ENCODE measurements at places on chromosomes 2 and 18.

- no peak for DNase-seq
Measured at GRCh38 chr2:99659874-99660273, 170.1 kb upstream of the REV1 start.

GRCh38 chr2:62196278-62196901 is 475 bp downstream of the B3GNT2 start:
- peak; percentile 82 for DNase-seq

- no peak for DNase-seq
Measured at GRCh38 chr18:24922491-24922890, 429.5 kb downstream of the ZNF521 start.

DNA sequence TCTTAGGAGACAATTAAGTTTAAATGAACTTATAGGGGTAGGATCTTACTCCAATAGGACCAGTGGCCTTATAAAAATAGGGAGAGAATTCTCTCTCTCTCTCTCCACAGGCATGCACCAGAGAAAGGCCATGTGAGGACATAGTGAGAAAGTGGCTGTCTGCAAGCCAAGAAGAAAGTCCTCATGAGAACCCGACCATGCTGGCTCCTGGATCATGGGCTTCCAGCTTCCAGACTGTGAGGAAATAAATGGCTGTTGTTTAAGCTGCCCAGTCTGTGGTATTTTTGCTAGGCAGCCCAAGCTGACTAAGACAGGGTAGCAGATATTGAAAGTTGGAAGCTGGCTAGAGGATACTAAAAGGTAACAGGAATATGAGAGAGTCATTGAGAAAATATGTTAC is 454.0 kb downstream of the NBAS start:
- no peak for DNase-seq

GRCh38 chr2:85756822-85757435 is 3.1 kb downstream of the ATOH8 start:
- DNase-seq: no peak

DNA sequence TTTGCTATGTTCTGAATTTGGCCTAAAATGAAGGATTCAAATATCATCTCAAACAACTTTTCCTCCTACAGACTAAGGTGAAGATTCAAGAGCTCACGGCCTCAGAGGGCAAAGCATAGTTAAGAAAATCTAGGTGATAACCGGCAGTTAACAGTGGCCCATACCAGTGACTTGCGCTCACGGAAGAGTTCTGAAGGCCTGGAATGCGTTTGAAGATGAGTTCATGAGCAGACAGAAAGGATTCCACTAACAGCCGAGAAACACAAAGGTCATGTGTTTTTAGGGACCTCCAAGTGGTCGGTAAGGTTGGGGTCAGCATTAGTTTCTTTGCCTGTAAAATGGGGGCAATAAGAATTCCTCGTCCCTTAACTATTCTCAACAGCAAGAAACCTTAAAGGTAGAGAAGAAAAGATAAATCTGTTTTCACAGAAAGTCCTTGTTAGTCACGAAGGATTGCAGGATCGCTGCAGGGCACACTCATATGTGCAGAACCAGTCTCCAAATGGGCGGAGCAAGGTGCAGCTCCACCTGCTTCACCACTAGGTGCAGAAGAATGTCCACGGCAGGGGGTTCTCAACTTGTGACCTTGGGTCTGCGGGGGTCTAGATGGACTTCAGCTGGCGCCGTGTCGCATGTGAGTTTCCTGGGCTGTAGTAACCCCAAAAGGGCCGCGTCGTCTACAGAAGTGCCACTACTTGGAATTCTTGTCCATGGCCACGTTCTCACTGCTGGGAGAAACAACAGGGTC is 708 bp upstream of the RPIA start:
- peak; percentile 72 for DNase-seq

- no peak for DNase-seq
Measured at GRCh38 chr2:200399046-200399445, 92.6 kb downstream of the SPATS2L start.

- DNase-seq: no peak
Measured at GRCh38 chr2:162914161-162914560, 75.6 kb upstream of the KCNH7 start.

GRCh38 chr2:239630618-239631286 is 229.9 kb upstream of the HDAC4 start:
- no peak for DNase-seq

GRCh38 chr18:12312976-12313375 is 4.9 kb downstream of the TUBB6 start:
- no peak for DNase-seq

DNA sequence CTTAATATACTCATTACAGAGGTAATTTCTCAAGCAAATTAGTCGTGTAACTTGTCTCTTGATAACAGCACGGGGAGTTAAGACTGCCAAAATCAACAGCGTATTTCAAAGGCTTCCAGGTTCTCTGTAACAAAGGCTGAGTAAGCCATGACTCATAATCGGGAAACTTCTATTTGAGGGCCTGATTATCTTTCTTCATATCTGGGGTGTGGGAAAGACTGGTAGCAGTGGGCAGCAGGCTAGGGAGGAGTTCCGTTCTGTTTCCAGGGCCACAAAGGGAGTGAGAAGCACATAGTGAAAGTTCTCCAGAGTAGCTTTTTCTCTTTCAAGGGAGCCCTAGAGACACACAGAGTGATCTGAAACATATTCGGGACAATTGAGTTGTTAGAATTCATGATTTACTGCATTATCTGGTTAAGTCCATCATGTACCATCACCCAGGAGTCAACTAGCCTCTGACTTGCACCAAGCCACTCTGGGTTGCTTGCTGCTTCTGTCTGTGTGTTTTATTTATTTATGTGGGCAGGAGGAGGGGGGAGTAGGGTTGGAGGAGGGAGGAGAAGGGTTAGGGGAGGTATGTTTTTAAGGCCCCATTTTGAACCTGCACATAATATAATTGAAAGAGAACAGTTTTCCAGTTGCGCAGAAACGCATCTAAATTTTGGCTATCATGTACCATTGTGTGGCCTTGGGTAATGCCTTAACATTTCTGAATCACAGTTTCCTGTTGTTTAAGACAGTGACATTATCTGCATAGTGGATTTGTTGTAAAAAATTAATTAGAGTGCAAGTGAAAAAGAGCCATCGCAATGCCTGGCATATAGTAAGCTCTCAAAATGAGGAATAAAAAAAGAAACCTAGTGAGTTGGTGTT is 80.5 kb upstream of the ITPRID2 start:
- DNase-seq: no peak

GRCh38 chr2:99380376-99381010 is 43.3 kb downstream of the EIF5B start:
- DNase-seq: no peak

- no peak for DNase-seq
Measured at GRCh38 chr2:144227427-144228105, 292.4 kb downstream of the ZEB2 start.

DNA sequence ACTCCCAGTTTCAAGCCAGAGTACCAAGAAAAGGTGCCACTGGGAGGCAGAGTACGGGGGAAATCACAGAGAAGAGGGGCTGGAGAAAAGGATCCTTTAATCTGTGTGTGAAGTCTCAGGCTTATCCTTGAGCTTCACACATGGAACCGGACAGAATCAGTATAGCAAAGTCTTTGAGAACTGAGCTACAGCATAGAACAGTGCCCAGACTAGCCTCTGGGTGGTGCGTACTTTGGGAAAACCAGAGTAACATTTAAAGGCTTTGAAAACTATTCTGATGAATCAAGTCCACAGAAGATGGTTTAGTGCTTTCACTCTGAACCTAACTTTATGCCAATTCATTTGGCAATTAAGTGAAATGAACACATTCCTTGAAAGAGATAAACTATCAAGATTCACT is 83.1 kb downstream of the BABAM2 start:
- no peak for DNase-seq

- no peak for DNase-seq
Measured at GRCh38 chr18:72672364-72673184, 128.4 kb upstream of the CBLN2 start.

DNA sequence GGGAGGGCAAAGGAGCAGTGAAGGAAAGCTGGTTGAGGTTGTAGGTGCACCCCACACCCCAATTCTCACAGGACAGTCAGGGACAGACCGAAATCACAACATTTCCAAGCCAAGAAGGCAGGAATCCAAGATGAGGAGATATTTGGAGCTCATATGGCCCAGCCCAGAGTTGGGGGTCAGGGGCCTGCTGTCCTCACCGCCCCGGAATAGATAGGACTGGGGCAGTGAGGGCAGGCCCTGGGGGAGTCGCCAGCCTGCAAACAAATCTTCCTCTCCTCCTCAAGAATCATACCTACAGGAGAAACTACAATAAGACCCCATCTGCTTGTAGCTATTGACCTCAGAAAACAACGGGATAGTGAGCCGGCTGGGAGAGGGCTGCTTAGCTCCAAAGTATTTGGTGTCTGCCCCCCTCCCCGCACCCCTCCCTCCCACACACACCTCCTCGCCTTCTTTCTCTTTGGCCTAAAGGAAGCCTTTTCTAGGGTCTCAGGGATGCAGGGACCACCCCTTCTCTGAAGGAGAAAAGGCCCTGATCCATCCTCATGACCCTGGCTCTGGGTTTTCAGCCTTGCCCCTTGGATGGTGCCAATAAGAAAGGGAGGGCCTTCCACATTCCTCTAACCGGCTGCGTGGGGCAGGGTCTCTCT is 3.8 kb downstream of the EN1 start:
- no peak for DNase-seq

DNA sequence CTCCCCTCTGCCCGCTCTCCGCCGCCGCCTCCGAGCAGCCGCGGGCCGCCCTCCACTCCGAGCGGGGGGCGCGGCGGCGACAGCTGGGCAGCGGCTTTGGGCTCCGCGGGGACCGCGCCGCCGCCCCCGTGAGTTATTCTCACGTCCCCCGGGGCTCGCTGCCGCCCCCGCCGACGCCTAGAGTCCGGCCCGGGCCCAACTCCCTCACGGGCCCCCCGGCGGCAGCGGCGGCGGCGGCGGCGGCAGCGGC is 645 bp downstream of the MIB1 start:
- no peak for DNase-seq

DNA sequence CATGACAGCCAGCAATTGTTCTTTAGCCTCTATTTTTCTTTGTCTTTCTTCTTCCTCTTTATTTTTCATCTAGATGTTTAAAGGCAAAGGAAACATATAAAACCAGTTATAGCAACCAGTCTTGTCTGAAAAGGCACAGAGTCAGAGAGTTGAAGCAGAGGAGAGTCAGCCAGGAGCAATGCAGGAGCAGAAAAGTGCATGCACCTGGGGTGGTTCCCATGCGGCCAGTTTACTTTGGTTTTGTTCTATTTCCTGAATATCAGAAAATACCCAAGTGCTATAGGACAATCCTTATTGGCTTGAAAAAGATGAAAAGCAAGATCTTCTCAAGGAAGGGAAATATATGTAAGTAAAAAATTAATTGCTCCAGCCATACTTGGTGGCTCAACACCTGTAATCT is 44.9 kb downstream of the CFAP210 start:
- no peak for DNase-seq

- DNase-seq: no peak
Measured at GRCh38 chr18:22639561-22639960, 221.8 kb upstream of the CTAGE1 start.

DNA sequence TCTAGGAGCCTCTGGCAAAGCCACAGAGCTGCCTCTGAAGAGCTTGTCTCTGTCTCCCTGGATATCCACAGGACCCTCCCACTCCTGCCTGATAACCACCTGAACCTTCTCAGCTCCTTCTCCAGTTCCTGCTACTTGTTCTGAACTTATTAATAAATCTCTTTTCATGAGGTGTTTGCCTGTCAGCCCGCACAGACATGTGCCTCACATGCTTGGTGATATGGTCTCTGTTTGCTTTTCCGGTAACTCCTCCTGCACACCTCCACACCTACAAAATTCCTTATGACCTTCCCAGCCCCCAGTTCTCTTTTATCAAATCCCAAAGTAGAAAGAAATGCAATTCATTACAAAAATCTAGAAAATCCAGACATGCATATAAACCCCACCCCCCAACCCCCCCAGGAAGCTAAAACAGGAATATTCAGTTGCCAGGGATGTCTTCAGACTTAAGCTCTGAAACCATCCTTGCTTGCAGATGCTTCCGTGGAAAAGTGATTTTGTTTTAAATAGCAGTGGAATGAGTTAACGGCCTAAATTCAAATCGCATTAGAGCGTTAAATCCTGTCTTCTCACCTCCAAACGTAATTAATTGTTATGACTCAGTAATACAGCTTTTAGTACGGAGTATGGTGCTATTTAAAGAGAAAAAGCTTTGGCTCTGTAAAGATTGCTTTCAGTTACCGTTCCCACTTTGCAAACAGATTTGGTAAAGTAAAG is 2.1 kb upstream of the PID1 start:
- DNase-seq: no peak

- DNase-seq: no peak
Measured at GRCh38 chr2:127085317-127085681, 21.7 kb downstream of the BIN1 start.

- DNase-seq: peak; percentile 49
Measured at GRCh38 chr18:48813833-48814489, 136.8 kb downstream of the SMAD7 start.

GRCh38 chr2:58920001-58920400 is 678.9 kb upstream of the FANCL start:
- no peak for DNase-seq

DNA sequence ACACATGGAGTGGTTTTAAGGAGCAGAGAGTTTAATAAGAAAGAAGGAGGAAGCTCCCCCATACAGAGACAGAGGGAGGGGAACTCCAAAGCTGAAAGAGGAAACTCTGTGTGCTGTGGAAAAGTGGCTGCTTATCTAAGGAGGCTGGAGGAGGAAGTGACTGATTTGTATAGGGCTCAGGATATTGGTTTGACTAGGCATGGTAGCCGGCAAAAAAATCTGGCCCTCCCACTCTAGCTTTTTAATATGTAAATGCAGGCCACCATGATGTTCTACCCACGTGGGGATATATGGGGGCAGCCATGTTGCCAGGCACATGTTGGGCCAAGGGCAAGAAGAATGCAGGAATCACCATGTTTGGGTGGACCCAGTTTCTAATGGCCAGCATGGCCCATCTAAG is 64.3 kb downstream of the HNMT start:
- DNase-seq: no peak

GRCh38 chr2:224400886-224401632 is 848 bp downstream of the FAM124B start:
- no peak for DNase-seq

GRCh38 chr2:236848501-236848900 is 237.2 kb upstream of the COPS8 start:
- DNase-seq: no peak

DNA sequence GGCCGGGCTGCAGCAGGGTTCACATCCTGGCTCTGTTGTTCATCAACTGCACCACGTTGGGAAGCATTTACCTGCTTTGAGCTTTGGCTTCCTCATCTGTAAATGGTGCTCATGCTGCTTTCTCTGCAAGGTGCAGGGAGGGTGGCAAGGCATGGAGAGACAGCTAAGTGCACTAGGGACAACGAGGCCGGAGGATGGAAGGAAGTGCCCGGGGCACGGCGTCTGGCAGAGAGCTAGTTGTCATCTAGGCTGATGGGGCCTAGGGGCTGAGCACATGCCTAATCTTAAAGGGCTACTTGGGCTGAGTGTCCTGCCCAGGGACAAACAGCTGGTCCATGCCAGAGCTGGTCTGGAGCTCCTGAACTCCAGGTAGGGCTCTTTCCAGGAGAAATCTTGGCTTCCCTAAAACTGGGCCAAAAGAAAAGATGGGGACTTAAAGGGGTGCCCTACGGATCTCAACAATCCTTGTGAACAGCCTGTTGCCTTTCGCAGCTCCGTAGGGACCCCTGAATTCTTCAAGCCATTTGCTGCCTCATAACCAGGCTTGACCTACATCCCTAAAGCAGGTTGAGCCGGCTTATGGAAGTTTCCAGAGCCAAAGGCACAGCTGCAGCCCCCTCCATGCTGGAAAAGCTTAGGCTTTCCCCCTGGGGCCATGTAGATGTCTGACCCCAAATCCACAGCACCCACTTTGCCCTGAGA is 130.8 kb downstream of the SMAD7 start:
- DNase-seq: peak; percentile 34
